Activated T-helper 1 cell treated with anti-CD3 and anti-CD28 coated beads, Interleukin-2, amount 50 U/mL, for 16 hours (primary cell): ENCODE measurements at places on chromosomes 3 and 15.

DNA sequence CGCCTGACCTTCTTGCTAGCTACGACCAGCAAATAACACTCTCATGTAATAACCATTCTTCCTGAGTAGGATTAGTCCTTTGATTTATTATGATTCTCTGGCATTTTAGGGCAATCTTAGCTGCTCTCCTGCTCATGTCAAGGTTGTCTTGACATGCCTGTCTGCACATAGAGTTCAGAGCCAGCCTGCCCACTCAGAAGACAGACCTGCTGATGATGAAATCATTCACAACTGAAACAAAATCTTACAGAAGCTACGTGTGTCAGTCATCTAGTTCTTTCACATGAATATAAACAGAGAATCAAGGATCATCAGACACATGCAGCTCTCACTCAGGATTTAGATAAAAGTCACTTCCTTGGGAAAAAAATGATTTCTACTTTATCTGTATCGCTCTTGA, 173.6 kb upstream of the LYSMD4 start:
- no peak for DNase-seq

DNA sequence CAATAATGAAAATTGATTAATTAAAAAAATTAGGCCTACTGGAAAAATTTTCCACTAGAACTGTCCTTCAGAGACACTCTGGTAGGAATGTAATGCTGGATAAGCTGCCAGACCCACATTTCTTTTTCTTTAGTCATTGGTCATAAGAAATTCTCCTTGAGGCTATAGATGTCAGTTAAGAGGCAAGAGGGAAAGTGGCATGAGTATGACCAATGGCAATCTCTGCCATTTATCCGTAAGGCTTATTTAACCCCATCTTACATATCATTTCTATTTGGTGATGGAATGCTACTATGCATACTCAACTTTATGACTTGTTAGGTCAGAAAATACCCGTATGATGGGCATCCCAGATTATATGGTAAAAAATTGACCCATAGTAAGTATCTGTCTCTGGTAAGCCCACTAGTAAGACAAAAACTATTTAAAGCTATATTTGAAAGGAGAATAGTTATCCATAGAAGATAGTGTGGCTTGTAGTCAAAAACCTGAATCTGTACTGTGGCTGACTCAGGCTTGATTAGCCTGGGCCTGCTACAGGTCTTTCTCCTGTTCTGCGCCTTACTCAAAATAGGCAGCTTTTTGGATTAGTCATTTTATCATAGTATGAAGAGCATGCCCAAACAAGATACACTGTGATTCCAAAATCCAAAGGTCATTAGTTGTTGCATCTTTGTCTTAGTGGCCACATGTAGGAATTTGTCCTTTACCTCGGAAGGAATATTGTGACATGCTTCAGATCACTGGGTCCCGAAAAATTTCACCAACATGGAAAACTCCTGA, 314.7 kb downstream of the PYDC2 start:
- no peak for DNase-seq

DNA sequence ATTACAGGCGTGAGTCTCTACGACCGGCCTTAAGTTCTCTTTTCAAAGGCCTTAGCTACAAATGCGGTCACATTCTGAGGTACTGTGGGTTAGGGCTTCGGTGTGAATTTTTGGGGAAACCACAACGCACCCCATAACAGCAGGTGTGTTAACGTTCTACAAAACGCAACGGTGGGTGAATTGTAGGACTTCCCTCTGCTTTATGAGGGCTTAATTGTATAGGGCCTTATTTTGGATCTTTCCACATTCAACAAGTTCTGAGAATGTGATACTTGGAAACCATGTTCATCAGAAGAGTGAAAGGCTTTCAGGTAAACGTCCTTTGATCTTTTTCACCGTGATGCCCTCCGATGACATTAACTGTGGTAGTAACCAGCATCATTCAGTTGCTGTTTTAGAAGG, 998.6 kb upstream of the CFAP20DC start:
- DNase-seq: no peak

DNA sequence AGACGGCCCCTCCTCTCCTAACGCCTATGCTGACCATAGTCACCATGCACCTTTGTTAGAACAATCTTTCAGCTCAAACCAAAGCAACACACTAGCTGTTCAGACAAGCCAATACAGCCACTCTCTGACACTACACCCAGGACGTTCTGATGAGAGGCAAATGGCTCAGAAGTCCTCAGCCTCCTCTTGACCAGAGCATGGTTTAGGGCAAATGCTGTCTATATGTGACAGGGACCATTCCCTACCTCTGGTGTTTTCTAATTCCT, 264.8 kb upstream of the HES1 start:
- no peak for DNase-seq

DNA sequence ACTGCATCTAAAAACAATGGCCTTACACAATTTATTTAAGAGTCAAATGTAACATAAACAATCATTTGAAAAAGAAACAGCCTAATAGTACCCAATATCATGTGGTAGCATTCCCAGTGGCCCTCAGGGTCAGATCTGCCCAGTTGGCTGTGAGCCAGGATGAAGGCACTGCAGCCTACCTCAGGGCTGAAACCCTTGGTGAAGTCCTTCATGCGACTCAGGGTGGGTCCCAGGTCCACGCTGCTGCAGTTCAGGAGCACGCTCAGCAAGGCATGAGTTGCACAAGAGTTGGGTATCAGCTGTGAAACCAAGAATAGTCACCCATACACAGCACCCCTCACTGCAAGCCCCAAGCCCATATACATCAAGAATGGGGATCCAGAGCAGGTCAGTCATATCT, 37.1 kb downstream of the SEMA3G start:
- no peak for DNase-seq

GRCh38 chr3:110459021-110459420, 612.6 kb upstream of the NECTIN3 start:
- no peak for DNase-seq

- DNase-seq: no peak
Observed at GRCh38 chr3:105806359-105806758, 62.5 kb downstream of the CBLB start.

DNA sequence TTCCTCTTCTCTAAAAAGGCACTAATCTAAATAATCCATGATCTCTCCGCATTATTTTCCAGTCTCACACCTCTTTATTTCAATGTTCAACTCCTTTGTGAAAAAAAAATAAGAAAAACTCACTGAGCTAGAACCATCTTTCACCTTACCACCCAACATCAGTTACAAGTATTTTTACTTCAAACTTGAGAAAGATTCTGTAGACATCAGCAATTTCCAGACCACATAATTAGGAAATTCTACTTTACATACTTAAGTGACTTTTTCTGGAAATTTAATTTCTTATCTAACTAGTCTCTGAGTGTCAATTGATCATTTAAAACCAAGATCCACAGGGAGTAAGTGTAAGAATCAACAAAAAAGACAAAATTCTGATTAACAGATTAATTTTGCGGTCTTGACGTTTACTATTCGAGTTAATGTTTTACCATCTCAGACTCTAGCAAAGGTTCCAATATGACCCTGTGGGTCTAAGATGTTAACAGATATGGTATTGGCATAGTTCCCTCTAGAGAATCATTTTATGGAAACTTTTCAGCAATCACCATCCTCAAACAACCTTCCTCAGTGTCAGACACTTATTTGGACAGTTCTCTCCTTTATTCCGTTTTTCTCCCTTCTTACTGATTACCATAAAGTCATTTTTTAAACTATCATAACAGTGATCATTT, 5.1 kb downstream of the ATP13A3 start:
- no peak for DNase-seq

DNA sequence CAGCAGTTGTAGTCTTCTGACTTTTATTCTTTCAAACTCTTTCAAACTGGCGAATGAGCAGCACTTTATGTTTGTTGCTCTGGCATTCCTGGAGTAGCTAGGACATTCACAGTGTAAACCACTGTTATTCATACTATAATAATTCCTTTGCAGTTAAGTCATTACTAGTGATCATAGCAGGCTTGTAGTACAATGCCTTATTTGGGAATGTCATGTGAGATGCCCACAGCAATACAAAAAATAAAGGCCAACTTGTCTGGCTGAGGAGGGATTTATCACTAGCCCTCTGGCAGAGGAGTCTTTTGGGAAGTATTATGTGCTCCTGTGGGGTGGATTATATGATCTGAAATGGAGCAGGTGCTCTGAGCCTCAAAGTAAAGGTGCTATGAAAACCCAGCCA, 197.2 kb downstream of the VGLL3 start:
- DNase-seq: no peak

DNA sequence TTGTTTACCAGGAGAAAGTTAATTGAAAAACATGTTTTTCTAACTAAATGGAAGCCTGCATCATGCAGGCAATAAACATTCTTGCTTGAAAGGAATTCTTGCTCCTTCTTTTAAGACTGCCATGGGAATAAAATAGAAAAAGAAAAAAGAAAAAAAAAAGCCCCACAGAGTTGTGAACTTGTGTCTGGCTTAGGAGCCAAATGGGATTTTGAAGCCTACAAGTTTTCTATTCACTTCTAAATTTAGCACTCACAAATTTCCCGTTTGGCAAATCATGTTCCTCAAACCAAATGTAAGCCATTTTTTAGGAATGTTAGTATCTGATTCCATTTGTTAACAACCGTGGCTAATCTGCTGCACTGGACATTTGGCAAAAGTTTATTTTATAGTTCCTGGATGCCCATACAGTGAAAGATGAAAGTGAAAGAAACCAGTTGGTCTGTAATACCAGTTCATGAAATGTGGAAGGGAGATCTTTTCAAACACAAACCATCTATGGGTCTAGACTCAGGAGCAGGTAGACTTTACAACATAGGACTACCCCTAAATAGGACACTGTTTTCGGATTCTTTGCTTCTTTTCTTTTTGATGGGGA, 133.8 kb upstream of the GMNC start:
- DNase-seq: no peak

GRCh38 chr3:145144361-145144760, 1016.6 kb downstream of the PLOD2 start:
- DNase-seq: no peak

DNA sequence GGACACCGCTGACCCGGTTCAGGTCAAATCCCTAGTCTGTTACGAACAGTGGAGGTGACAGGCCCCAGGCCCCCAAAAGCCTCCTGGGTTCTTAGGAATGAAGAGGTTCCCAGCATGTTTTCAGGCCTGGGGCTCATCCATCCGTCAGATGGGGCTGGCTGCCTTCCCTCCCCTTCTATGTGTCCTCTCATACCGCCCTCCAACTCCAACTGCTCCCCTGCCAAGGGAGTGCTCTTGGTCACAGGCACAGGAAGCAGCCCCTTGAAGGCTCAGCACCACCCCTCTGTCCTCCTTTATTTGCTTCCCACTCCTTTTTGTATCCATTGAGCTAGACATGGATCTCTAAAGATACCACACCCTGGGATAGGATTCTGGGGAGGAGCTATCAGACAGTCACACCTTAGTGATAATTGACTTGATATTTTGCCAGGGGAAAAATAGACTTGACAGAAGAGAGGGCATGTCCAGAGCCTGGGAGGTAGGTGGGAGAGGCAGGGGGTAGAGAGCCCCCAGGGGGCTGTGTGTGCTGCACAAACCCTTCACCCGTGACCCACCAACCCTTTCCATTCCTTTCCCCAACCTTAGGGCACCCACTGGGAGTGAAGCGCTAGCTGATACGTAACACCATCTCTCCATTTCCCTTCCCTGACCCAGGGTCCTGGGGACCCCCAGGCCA, 10.7 kb upstream of the CSPG4 start:
- DNase-seq: no peak

GRCh38 chr3:126364731-126365301, 7.6 kb upstream of the KLF15 start:
- DNase-seq: no peak

DNA sequence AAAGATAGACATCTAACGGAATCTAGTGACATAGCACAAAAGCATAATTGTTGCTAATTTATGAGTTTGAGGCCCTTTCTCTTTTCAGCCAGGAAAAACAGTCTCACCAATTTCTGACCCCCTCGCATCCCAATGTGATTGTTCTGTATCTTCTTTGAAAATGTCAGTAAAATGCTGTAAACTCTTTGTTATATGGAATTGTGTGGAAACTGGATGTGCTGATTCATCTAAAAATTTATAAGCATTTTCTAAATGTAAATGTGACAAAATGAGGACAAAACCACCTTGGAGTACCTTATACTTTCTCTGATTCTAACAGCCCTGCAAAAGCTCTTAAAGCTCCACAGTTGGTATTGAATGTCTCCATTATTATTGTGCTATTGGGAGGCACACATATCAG, 70.9 kb upstream of the MME start:
- no peak for DNase-seq

- DNase-seq: no peak
Observed at GRCh38 chr3:17709236-17709810, 33.1 kb downstream of the TBC1D5 start.

DNA sequence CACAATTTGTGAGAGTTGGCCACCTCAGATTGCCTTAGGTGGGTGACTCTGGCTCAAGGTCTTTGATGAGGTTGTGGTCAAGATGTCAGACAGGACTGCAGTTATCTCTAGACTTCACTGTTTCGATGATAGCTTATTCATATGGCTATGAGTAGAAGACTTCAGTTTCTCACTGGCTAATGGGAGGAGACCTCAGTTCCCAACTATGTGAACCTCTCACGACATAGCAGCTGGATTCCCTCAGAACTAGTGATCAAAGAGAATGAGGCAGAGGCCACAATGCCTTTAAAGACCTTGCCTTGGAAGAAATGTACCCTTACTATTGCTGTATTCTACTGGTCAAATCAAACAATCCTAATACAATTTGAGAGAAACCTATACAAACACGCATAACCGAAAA, 607.5 kb upstream of the ROBO2 start:
- DNase-seq: no peak

DNA sequence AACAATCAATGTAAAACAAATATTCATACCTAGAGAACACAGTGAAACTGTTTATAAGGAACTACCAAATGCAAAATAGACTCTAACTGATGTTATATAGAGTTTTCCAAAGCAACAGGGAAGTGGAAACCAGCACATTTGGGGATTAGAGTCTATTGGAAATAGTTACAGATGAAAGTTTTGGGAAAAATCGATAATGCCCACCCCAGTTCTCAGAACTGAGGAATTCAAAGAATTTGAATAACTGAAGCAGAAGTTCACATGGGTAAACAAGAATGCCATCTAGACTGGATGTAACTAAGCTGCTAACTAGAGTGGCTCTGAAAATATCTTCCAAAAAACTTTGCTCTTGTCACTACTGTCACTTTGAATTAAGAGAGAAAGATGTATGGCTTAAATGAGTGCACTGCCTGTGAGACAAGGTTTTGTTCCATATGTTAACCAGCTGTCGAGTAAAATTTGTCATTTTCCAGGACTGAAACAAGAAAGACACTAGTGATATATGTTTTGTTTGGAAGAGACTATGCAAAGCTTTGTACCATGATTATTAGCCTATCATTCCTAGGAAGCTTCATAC, 9.2 kb upstream of the DENND4A start:
- no peak for DNase-seq

- no peak for DNase-seq
Observed at GRCh38 chr3:127221037-127221436, 28.1 kb downstream of the PRR23E start.
